ENCODE measurements at places on chromosomes 16 and 17.

DNA sequence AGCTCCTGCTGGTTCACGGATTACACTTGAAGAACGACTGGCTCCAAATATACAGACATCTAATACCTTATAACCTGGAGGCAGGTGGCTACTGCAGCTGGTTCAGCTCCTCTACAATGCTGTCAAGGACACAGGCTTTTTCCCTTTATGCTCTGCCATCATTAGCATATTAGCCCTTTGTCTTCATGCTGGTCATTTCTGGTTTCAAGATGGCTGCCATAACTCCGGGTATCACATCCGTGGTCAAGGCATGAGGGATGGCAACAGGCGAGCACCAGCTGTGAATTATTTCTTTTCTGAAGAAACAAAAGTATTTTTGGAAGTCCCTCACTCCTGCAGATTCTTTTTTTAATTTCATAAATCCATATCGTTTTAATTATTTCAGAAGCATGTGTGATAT, 124.3 kb upstream of the MED13 start:
- no peak for DNase-seq

DNA sequence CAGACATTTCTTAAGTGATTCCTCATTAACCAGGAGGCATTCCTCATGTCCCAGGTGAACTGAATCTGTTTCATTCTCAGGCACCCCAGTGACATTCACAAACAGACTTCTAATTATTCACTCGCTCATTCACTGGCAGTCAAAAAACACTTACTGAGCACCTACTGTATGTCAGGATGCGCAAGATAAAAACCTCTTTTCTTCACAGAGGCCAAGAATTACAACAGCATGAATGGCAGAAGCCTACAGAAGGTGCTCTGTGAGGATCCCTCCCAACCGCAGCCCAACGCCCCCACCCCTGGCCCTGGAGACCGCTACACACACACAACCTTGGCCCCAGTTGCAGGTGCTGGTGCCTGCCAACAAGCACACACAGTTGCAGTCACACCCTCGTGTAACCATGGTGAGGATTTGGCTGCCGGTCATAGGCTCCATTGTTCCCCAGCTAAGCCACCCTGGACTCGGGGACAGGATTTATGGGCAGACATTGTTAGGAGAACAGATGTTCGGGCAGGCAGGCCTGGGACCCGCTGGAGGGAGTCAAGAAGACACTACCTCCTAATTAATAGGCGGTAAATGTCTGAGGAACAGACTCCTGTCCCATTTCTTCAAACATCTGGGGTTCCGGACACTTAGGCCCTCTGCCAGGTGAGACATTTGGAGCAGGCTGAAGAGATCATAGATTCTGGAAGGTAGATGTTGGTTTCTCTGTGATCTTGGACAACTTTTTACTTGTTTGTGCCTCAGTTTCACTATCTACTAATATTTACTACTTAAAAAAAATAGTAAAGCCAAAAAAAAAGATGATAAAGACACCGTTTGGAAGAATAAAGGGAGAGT, 43.2 kb downstream of the CUEDC1 start:
- DNase-seq, result no peak

DNA sequence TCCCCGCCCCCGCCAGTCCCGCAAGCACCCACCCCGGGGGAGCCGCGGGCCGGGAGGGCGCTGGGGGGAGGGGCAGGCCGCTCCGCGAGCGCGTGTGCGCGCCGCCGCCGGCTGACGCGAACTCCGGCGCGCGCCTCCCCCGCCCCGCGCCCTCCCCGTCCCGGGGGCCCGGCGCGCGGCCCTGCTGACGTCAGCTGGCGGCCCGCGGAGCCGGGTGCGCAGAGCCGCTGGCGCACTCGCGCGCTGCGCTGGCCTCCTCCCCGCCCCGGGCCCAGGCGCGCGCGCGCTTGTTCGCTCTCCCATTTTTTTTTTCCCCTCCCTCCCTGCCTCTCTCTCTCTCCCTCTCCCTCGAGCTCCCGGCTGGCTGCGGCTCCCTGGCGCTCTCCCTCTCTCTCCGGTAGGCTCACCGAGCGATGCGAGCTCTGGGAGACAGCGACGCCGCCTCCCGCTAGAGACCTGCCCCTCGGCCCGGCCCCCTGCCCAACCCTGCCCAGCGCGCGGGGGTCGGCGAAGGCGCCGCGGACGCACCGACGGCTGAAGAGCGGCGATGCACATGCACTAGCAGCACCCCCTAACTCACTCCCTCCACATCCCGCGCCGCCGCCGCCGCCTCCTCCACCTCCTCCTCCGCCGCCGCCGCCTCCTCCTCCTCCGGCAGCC, at the start of gene GNAO1:
Gene GNAO1 (plus strand): TSS at position 334 of the 660 bp plus-strand sequence. CDS start 747 bp downstream, outside the sequence.
- DNase-seq, result peak; percentile 18

GRCh38 chr17:73541111-73541510, 103.1 kb downstream of the SDK2 start:
- no peak for DNase-seq

DNA sequence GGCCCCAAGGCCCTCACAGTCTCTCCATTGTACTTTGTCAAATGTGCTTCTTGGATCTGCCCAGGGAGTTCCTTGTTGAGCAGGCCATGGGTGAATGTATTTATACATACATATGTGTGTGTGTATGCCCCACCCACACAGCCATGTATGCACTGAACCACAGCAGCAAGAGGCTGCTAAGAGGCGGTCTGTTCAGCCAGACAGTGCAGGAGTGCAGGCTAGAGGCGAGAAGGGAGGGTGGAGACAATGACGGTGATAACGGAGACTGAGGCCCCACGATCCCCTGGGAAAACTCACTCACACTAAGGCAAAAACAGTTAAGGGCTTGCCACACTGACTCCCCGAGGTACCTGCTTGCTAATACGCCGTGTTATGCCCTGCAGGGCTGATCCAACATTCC, 151.0 kb upstream of the CDC42EP4 start:
- DNase-seq, result no peak

GRCh38 chr17:50955160-50955559, 89.0 kb upstream of the TOB1 start:
- DNase-seq, result no peak

DNA sequence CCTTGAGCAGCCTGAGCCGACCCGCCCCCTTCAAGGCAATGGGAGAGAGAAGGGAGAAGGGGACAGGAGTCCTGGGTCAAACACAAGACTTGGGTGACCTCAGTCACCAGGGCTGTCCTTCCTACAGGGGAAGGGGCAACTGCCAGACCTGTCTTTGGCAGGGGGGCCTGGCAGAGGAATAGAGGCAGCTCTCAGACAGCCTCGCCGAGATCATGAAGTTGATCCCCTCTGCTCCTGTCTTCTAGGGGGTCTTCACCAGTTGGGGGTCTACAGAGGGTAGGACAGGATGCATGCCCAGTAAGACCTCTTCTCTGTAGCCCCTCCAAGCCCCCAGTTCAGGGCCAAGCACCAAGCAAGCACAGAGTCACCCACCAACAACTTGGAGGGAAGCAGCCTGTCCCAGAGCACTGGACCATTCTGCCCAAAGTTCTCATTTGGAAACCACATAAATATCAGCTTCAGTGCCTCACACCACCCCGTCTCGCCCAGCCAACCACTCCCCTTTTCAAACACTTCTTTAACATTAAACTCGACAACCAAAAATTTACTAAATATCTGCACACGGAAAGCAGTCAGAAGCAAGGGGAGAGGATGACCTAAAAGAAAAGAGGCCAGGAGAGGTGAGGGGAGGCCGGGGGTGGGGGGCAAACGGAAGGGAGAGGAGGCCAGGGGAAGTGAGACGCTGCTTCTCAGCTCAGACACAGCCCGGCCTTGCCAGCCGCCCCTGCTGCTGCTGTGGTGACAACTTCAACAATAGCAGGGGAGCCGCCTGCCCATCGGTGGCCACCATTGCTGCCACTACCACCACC, 7.7 kb downstream of the DOK4 start:
- no peak for DNase-seq

- DNase-seq, result no peak
Measured at GRCh38 chr16:21208446-21209230, 2.7 kb downstream of the ZP2 start.

- DNase-seq, result no peak
Measured at GRCh38 chr17:65637786-65638185, 76.3 kb upstream of the AXIN2 start.

DNA sequence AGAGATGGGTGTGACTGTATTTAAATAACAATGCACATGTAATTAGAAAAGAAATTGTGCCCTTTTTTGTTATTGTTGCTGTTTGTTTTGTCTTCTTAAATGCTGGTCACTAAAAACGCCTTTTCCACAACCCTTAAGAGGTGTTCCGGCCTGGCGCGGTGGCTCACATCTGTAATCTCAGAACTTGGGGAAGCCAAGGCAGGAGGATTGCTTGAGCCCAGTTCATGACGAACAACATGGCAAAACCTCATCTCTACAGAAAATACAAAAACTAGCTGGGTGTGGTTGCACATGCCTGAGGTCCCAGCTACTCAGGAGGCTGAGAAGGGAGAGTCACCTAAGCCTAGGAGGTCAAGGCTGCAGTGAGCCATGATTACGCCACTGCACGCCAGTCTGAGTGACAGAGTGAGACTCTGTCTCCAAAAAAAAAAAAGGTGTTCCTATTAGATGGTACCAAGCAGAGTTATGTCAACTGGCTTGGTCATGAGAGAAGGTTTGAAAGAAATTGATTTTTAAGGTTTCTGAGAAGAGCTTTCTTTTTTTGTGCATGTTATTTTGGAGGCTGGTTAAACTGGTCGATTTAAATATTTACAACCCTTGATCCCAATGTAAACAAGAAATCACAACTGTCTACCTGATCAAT, 23.5 kb upstream of the RFFL start:
- no peak for DNase-seq

GRCh38 chr16:66961914-66962313, 848 bp downstream of the CES3 start:
- DNase-seq, result no peak

GRCh38 chr17:48068491-48068961, 20.4 kb downstream of the NFE2L1 start:
- no peak for DNase-seq
